K562 (cell line): ENCODE measurements at places on chromosomes 6 and 20. TPM values are rescaled to one million over a fixed set of nuclear protein-coding genes. Genes with fewer than 3 reads are reported as not detected.

The SLC24A3 gene
- total RNA-seq: not detected in 2 replicates

The HRH3 gene
- total RNA-seq: not detected in 2 replicates

The SLC13A3 gene
- 14.9 and 16.4 TPM in 2 replicates for total RNA-seq

The TRIM15 gene
- total RNA-seq: 1.2 TPM in 2 replicates

The NSFL1C gene
- total RNA-seq: 97.3 and 99.1 TPM in 2 replicates

The SLC22A7 gene
- total RNA-seq: not detected in 2 replicates

The BNIP5 gene
- not detected in 2 replicates for total RNA-seq

The GJE1 gene
- total RNA-seq: not detected in 2 replicates

The GSTA3 gene
- not detected in 2 replicates for total RNA-seq

The PRSS16 gene
- total RNA-seq: 12.1 and 12.7 TPM in 2 replicates

The OPN5 gene
- not detected in 2 replicates for total RNA-seq

The CDS2 gene
- 20.3 and 21.8 TPM in 2 replicates for total RNA-seq

The MAPK13 gene
- total RNA-seq: 0.69 and 0.84 TPM in 2 replicates

The RAD21L1 gene
- total RNA-seq: 1.3 and 1.7 TPM in 2 replicates

The APMAP gene
- total RNA-seq: 15.9 and 17.8 TPM in 2 replicates
